ENCODE measurements at places on chromosomes 1 and 21.
A peak's percentile ranks its signal among the peaks of the same experiment; 100 is the strongest.

DNA sequence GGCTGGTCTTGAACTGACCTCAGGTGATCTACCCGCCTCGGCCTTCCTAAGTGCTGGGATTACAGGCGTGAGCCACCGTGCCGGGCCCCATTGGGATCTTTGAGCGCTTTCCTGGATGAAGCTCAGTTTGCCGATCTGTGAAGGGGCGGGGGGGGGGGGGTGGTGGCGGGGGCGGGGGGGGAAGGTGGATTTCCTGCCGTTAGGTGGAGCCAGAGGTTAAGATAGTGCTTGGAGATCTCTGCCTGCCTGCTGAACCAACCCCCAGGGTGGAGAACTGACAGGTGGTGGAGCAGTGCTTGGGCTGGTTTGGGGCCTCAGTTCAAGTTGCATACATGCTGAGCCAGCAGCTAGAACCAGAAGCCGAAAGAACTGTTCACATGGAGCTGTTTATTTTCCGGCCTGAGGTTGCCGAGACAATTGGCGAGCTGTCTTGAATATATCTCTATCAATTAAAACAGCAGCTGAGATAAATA lies 1.7 kb downstream of the TMCC2 start:
- DNase-seq: peak; percentile 42

DNA sequence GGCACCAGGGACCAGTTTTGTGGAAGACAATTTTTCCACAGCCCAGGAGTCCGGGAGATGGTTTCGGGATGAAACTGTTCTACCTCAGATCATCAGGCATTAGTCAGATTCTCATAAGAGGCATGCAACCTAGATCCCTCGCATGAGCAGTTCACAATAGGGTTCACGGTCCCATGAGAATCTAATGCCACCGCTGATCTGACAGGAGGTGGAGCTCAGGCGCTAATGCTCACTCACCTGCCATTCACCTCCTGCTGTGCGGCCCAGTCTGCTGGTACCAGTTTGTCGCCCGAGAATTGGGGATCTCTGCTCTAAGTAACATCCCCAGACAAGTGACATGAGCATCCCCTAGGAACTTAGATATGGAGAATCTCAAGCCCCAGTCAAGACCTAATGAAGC lies 180.7 kb downstream of the COQ8A start:
- DNase-seq: no peak

GRCh38 chr21:19122356-19122755 lies 718.8 kb upstream of the TMPRSS15 start:
- DNase-seq: no peak

DNA sequence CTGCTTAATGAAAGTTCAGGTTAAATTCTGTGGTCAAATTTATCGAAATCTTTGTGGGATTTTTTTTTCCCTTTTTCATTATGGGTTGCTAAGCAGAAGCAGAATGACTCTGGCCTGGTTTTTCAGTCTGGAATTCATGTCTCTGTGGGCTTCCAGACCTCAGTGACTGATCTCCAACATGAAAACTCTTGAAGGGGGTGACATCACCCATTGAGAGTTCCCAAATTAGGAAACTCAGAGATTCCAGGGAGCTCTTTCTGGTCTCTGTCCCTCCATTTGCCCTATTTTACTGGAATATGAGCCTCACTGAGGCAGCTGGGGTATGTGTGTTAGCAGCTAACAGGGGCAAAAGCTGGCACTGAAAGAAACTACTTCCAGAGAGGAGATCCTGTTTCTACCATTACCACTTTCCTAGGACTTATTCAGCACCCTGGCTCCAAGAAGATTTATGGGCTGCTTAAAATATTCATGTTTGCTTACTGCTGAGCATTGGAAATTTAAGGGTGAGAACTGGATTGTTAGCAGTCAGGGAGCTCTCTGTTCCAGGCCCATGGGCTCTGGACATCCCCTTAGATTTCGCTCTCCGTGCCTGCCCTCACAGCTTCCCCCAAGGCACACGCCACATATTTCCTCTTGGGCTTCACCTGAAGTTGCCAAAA lies 203.4 kb upstream of the SPAG17 start:
- no peak for DNase-seq

DNA sequence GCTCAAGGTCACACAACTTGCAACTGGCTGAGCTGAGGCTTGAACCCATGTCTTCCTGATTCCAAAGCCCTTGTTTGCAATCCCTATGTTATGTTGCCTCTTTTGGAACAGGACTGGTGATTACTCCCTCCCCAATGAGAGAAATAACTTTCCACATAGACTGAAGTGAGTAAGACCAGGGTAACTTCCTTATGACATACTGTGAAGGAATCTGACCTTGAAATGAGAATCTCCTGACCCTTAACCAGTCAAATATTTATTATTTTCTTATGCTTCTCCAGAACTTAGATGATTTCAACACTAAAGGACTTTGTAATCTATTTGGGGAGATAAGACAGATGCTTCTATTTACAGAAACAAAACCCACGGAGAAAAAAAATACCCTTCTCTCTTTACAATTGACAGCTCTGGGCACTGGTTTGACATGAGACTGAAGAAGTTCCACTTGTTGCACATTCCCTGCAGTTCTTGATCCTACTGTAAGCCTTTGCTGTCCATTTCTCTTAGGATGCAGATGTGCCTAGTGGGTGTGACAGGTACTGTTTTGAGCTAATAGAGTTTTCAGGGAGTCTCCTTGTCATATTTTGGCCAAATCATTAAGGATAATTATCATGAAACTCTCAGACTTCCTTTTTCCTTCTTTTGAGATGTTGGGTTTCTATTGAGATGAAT lies 3.9 kb upstream of the RPTN start:
- DNase-seq: no peak

- DNase-seq: no peak
These were observed 74.9 kb downstream of the PCBP3 start for GRCh38 chr21:45718413-45718812.

DNA sequence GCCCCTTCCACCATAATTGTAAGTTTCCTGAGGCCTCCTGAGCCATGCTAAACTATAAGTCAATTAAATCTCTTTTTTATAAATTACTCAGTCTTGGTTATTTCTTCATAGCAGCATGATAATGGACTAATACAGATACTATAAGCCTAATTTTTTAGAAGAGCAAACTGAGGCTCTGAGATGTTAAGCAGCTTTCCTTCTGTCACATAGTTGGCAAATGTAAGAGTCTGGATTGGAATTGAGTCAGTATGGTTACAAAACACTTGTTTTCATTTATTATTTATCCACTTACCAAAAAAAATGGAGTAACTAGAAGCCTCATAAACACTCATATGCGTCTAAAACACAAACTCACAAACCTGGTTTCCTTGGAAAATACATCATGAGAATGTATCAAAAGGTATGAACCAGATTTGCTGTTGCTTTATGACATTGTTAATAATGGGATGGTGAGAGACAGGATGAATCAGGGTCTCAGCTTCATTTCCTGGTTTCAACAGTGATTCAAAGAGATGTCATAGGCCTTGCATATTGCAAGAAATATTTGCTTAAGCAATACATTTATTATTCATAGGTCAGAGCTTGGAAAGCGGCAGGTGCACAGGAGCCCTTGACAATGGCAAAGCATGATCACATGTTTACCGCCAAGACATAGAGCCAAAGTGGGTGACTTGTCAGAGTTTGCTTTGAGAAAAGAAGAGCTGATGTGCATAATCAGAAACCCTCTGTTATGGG lies 221.5 kb downstream of the GRIK1 start:
- no peak for DNase-seq

DNA sequence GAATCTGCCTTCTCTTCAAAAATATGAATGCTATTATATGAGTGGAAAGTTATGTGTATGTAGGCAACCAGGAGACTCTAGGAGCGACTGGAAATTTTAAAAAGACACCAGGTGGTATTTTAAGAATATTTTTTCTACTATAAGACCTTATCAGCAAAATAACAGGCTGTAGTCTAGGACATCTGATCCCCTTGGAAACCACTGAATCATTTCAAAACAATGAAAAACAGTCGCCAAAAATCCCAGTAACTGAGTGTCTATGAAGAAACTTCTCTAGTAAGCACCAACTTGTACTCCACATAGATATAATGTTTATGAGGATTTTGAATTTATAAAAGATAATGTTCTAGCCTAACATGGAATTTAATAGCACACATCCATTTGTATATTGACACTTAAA lies 358.5 kb downstream of the GPATCH2 start:
- no peak for DNase-seq

DNA sequence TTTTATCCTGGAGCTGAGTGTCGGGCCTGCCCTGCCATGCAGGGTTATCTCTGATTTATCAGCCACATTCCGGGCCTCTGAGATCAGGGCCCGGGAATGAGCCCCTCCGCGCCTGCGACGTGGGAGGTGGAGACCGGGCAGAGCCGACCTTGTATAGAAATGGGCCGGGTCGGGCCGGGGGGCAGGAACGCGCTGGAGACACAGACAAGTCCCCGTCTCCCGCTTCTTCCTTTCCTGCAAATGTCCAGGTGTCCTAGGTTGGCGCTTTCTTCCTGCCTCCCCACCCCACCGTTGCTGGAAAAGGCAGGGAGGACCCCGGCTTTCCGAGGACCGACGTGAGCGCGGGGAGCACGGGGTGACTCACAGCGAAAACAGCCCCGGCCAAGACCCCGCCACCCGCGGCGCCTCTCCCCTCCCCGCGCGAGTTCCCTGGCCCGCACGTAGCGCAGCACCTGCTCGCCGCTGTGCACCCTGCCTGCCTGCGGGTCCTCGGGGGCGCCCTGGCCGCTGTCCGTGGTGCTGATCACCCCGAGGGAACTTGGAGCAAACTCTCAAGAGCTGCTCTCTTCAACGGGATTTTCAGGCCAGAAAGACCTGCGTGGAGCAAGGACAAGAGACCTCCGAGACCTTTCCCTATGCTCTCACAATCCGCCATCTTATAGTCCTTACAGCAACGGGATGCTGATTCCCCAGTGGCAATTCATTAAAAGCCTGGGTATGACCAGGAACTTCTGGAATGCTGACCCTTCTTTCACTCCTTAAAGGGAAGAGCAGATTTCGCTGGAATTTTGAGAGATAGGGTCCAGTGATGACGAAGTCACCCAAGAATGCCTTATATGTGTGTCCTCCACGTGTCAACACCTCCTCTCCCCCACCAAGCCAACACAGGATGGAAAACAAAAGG lies 475 bp upstream of the NPPB start:
- peak; percentile 34 for DNase-seq

DNA sequence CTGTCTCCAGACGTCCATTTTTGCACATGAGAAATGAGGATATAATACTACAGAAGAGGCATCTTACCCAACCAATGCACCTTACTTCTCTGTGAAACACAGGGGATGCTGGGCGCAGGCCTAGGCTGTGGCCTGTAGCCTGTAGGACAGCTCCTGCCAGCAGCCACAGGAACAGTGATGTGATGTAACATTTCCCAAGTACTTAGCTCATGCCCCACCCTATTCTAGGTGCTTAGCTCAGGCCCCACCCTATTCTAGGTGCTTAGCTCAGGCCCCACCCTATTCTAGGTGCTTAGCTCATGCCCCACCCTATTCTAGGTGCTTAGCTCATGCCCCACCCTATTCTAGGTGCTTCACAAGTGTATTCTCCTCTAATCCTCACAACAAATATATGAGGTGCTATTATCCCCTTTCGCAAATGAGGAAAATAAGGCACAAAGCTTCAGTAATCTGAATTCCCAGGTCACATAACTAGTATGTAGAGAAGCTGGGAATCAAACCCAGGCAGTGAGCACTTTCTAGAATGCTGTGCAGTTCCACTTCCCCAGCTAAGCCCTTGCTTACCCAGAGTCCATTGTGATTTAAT lies 4.6 kb upstream of the NAXE start:
- no peak for DNase-seq

- no peak for DNase-seq
These were observed 33.3 kb downstream of the COL6A1 start for GRCh38 chr21:46014828-46015227.

DNA sequence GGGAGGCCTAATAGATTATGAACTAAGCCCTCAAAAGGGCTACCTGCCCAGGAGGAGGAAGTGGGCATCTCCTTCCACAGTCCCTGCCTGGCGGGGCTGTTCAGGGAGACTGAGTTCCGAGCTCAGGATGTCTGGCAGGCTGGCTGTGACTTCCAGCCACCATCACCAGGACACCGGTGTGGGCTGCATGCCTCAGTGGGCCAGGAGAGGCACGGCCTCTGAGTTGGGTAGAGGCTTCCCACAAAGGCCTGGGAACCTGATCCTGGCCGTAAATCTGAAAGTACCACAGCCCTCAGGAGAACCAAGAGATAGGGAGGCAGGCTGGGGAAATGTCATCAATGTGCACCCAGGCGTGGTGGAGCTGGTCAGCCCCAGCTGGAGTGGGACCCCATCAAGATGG lies 29.1 kb downstream of the NTPCR start:
- DNase-seq: no peak

GRCh38 chr1:31981456-31981839 lies 32.2 kb upstream of the KHDRBS1 start:
- DNase-seq: no peak

DNA sequence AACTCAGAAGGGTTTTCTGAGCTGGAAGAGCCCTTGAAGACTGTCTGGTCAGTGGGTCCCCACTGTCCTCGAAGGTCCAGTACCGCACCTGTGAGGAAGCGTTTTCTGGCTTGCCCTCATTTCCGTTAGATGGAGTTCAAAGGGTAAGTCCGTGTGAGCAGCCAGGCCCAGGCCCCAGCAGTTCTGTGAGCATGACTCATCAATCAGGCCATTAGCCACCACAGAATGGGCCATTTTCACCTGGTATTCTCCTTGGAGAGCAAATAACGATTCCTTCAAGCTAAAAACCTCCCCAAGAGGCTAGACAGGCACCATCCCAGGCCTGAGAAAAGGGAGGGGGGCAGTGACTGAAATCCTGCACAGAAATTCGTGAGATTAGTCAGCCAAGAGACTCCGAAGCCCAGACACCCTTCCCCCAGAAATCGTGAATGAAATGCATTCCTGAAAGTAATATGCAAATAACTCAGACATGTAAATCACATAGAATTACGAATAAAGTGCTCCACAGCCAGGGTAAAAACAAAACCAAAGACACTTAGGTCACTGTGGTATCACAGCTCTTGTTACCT lies 66.0 kb downstream of the BCAR3 start:
- DNase-seq: no peak

- no peak for DNase-seq
These were observed 31.9 kb downstream of the PRDM2 start for GRCh38 chr1:13731897-13732296.

DNA sequence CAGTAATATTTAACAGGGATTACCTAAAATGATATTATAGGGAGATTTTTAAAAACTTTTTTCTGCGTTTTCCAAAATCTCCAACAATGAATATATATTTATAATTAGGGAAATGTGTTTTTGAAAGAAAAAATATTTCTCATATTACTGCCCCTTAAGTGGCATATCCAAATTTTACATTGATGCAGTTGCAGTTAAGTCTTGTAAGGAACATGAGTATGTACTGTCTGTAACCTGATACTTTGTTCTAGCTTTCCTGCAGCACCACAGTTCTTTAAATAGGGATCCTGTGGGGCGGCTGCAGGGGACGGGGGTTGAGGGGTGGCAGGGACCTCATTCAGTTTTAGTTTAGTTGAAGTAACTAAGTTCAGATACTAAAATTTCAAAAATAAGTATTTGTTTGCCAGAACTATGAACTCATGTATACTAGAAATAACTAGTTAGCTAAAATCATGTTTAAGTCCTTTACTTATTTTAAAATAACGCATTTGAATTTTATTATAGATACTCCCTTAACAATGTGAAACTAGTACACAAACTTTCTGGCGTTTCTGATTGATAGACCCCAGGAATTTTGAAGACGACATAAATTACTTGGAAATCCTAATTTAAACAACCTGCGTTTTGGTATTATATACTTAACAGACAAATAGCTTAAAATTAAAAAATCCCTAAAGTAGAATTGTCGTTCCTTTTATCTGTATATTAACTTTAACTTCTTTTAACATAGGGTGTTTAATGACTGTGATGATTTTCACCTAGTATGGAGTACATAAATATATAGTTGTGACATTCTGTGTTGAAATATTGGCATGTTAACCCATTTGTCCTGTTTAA lies 639 bp upstream of the DNAJB4 start:
- DNase-seq: peak; percentile 13

- no peak for DNase-seq
These were observed 110.0 kb downstream of the GRIK3 start for GRCh38 chr1:36924282-36924811.
